Activated B cell treated with CpG ODN at 0.5 μM for 24 hours (primary cell): ENCODE measurements at places on chromosomes 3 and 15. TPM values are rescaled to one million over a fixed set of nuclear protein-coding genes. Genes with fewer than 3 reads are reported as not detected.

TRPC1 gene
- total RNA-seq, result 1.2 and 1.3 TPM in 2 replicates

CXCR6 gene
- not detected in 2 replicates for total RNA-seq

IGF2BP2 gene
- total RNA-seq, result 0.51 and 0.69 TPM in 2 replicates

- no peak overlapping the region for H3K4me3 ChIP-seq
- no peak for DNase-seq
- no peaks in the 10 kb centered on the region for H3K4me1 ChIP-seq
- H3K27me3 ChIP-seq, result no peaks in the 10 kb centered on the region
Observed at GRCh38 chr3:11375333-11376088, 103.3 kb downstream of the ATG7 start.

DNA sequence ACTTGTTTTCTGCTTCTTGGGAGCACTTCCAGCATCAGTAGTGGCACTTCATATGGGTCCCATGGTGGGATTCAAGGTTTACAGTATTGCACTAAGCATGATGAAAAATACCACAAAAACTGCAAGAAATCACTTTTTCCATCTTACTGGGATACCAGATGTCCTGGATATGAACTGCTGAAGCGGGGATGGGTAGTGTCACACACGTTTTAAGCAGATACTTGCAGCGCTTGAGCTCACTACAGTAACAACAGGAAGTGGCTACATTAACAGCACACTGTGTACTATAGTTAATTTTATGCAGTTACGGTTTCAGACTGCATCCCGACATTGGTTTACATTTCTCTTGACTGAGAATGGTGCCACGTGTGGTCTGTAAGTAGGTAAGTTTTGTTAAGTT lies 3.5 kb upstream of the ISG20 start:
- peak overlapping the region; percentile 48 for H3K4me3 ChIP-seq
- DNase-seq, result no peak
- peak overlapping the region; percentile 97 for H3K27ac ChIP-seq
- H3K36me3 ChIP-seq, result peaks cover 53% of the 10 kb centered on the region

- no peaks in the 10 kb centered on the region for H3K4me1 ChIP-seq
- no peaks in the 10 kb centered on the region for H3K36me3 ChIP-seq
Observed at GRCh38 chr15:86236356-86237110, 156.9 kb downstream of the AGBL1 start.

- peaks cover 6% of the 10 kb centered on the region for H3K4me1 ChIP-seq
- H3K27me3 ChIP-seq, result no peaks in the 10 kb centered on the region
- H3K4me3 ChIP-seq, result no peak overlapping the region
- no peak overlapping the region for H3K27ac ChIP-seq
Observed at GRCh38 chr15:51878446-51879386, 49.3 kb downstream of the TMOD3 start.

- H3K36me3 ChIP-seq, result no peaks in the 10 kb centered on the region
- no peak for DNase-seq
- H3K27me3 ChIP-seq, result peaks cover 14% of the 10 kb centered on the region
- peaks cover 20% of the 10 kb centered on the region for H3K4me1 ChIP-seq
- H3K27ac ChIP-seq, result no peak overlapping the region
Observed at GRCh38 chr15:25790000-25790660, 73.0 kb downstream of the ATP10A start.

GRCh38 chr15:48643776-48644466 lies 1.6 kb downstream of the FBN1 start:
- peaks cover 7% of the 10 kb centered on the region for H3K4me1 ChIP-seq
- H3K27ac ChIP-seq, result no peak overlapping the region
- DNase-seq, result no peak
- peaks cover 26% of the 10 kb centered on the region for H3K27me3 ChIP-seq
- no peaks in the 10 kb centered on the region for H3K36me3 ChIP-seq

DNA sequence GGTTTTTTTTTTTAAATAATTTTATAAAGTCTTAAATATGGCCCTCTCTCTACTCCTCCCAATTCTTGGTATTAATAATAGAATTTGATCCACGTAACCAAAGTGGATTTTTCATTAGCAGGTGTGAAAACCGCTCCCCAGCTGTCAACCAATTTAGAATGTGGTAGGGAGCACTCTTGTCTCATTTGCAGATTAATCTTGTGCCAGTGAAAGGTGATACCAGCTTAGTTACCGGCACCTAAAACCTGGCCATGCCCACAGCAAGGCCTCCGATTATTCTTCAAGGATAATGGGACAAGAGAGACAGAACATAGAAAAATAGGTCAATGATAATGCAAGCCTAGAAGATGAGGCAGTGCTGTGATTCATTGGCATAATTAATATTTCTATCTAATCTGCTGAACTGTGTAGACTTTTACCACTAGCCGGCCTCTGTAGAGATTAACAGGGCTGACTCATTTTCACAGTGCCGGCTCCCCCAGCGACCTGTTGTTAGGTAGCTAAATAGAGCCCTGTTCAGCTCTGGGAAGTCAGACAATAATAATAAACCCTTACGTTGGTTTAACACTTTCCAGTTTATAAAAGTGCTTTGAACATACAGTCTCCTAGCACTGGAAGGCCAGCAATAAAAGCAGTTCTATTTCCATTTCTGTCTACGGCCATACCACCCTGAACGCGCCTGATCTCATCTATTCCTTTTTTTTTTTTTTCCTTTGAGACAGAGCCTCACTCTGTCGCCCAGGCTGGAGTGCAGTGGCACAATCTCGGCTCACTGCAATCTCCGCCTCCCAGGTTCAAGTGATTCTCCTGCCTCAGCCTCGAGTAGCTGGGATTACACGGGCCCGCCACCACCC lies 102.9 kb downstream of the SHQ1 start:
- H3K27ac ChIP-seq, result no peak overlapping the region
- peaks cover 4% of the 10 kb centered on the region for H3K4me1 ChIP-seq
- DNase-seq, result no peak
- H3K4me3 ChIP-seq, result no peak overlapping the region
- H3K36me3 ChIP-seq, result peaks cover 16% of the 10 kb centered on the region
- H3K27me3 ChIP-seq, result peaks cover 39% of the 10 kb centered on the region

CKMT1B gene
- not detected in 2 replicates for total RNA-seq

ZNF385D gene
- not detected in 2 replicates for total RNA-seq

GRCh38 chr3:11522953-11523571 lies 120.7 kb downstream of the VGLL4 start:
- H3K4me3 ChIP-seq, result no peak overlapping the region
- H3K36me3 ChIP-seq, result peaks cover 6% of the 10 kb centered on the region
- no peaks in the 10 kb centered on the region for H3K4me1 ChIP-seq
- H3K27me3 ChIP-seq, result no peaks in the 10 kb centered on the region
- H3K27ac ChIP-seq, result no peak overlapping the region

HMCES gene
- total RNA-seq, result 31.7 and 37.2 TPM in 2 replicates

- no peak for DNase-seq
- peaks cover 44% of the 10 kb centered on the region for H3K4me1 ChIP-seq
- H3K36me3 ChIP-seq, result peaks cover 78% of the 10 kb centered on the region
- peak overlapping the region; percentile 72 for H3K27ac ChIP-seq
- H3K27me3 ChIP-seq, result no peaks in the 10 kb centered on the region
Observed at GRCh38 chr3:42195879-42196330, 70.1 kb downstream of the CCK start.

DNA sequence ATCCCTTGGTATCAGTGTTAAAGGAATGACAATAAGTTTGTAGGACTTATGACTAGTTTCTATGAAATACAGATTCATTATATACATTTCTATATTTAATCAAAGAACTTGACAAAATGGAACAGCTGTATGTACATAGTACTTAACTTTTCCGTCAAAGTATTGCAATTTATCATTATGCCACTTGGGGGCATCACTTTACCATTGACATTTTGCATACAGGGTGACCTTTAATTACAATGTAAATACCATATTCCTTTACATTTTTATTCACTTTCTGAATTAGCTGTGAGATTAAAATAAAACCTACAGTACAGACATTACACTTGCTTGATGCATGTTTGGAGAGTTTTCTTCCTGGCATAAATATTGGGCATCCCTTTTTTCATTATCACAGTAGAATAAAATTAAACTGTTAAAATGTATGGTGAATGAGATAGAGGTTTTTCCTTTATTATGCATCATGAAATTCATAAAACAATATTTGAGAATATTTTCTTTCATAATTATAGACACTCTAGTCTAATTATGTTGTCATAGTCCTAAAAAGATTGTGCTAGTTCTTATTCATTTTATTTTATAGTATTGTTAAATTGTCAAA lies 6.9 kb downstream of the NEK11 start:
- no peaks in the 10 kb centered on the region for H3K36me3 ChIP-seq
- no peak for DNase-seq
- no peaks in the 10 kb centered on the region for H3K4me1 ChIP-seq
- no peak overlapping the region for H3K27ac ChIP-seq

FBXL2 gene
- total RNA-seq, result not detected in 2 replicates

GRCh38 chr3:122189357-122189756 lies 5.9 kb downstream of the CASR start:
- no peaks in the 10 kb centered on the region for H3K4me1 ChIP-seq
- H3K36me3 ChIP-seq, result no peaks in the 10 kb centered on the region
- H3K27ac ChIP-seq, result no peak overlapping the region

GRCh38 chr3:30639937-30640336 lies 33.5 kb downstream of the TGFBR2 start:
- peaks cover 99% of the 10 kb centered on the region for H3K4me1 ChIP-seq
- no peaks in the 10 kb centered on the region for H3K27me3 ChIP-seq
- H3K36me3 ChIP-seq, result peaks cover 48% of the 10 kb centered on the region
- peak overlapping the region; percentile 57 for H3K4me3 ChIP-seq

ITIH1 gene
- total RNA-seq, result 0.42 and 0.80 TPM in 2 replicates

SEMA4B gene
- 68.1 and 85.1 TPM in 2 replicates for total RNA-seq

DNA sequence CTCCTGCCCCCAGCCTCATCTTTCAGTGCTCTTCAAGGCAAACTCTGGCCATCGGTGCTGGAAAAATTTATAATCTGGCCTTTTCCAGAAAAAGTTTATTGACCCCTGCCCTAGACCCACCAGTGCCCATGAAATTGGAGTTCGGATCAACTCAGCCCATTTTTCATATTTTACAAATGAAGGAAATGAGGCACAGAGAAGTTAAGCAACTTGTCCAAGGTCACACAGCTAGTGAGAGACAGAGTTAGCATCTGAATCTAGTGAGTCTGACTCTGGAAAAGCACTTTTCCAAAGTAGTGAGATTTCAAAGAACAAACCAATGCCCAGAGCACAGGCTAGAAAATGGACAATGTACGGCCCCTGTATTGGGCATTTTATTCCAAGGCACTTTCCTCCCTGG lies 69.4 kb upstream of the TLE3 start:
- no peaks in the 10 kb centered on the region for H3K36me3 ChIP-seq
- H3K27ac ChIP-seq, result no peak overlapping the region
- H3K4me3 ChIP-seq, result no peak overlapping the region
- DNase-seq, result no peak

DNA sequence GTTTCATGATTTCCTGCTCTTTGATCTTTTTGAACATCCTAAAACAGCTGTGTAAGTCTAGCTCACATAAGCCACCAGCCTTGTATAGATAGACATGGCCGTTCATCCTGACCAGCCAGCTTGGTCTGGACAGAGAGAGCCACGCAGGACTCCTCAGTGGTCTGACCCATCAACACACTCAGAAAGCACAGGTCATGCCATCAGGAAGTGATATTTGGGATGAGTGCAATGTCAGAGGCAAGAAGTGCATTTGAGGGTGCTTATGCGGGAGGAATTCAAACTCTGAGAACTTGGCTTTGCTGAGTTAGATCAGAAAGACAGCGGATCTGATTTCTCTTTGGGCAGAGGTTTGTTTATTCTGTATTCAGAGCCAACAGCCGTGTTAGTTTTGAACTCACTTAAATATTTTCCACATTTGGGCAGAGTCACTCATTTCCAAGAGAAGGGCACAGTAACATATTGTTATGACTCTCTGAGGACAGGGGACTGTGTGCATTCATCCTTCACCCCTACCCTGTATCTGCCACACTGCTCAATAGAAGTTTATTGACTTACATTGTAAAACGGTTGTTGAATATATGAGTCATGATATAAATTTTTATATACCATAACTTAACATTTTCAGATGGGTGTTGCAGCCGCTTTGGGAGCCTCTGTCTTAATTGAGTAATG lies 225.3 kb upstream of the LYSMD4 start:
- no peaks in the 10 kb centered on the region for H3K4me1 ChIP-seq
- H3K27me3 ChIP-seq, result peaks cover 21% of the 10 kb centered on the region
- DNase-seq, result no peak
- H3K4me3 ChIP-seq, result no peak overlapping the region

KLHL40 gene
- not detected in 2 replicates for total RNA-seq

GRCh38 chr3:122299872-122300460 lies 25.1 kb upstream of the CSTA start:
- no peak overlapping the region for H3K27ac ChIP-seq
- H3K4me1 ChIP-seq, result peaks cover 20% of the 10 kb centered on the region
- H3K4me3 ChIP-seq, result no peak overlapping the region
- H3K27me3 ChIP-seq, result no peaks in the 10 kb centered on the region
- H3K36me3 ChIP-seq, result no peaks in the 10 kb centered on the region

DNA sequence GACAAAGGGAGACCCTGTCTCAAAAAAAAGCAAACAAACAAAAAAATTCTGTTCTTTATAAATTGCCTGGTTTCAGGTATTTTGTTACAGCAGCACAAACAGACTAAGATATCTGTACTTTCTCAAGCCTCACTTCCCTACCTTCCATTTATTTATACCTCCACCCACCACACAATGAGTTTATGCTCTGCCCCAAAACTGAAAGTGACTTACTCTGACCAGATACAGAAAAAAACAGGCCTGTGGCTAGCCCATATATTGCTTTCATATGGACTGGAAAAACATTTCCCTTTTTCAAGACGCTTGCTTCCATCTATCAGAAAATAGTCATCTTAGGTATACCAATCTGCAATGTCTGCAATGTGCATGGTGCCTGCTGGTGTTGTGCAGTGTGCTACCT lies 8.7 kb upstream of the GPD1L start:
- peaks cover 7% of the 10 kb centered on the region for H3K36me3 ChIP-seq
- no peak overlapping the region for H3K4me3 ChIP-seq
- DNase-seq, result no peak
- H3K4me1 ChIP-seq, result no peaks in the 10 kb centered on the region
- H3K27me3 ChIP-seq, result no peaks in the 10 kb centered on the region
- no peak overlapping the region for H3K27ac ChIP-seq

DNA sequence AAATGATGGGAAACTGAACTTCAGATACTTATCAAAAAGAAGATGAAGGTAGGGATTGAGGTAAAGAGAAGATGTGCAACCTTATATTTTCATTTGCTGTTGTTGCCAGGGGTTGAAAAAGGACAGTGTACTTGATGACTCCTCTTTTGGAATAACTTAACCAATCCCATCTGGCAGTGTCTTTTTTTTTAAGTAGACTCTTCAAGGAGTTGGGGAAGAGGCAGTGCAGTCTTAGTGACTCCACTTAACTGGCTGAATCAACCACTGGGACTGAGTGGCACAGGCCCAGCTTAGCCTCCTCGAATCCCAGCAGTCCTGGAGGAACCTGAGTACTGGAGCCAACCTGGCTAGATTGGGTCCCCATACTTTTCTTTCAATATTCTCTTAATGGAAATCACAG lies 27.3 kb upstream of the FILIP1L start:
- H3K4me3 ChIP-seq, result no peak overlapping the region
- DNase-seq, result no peak
- H3K27me3 ChIP-seq, result no peaks in the 10 kb centered on the region
- no peak overlapping the region for H3K27ac ChIP-seq

- no peak for DNase-seq
- no peak overlapping the region for H3K4me3 ChIP-seq
- H3K27me3 ChIP-seq, result peaks cover 25% of the 10 kb centered on the region
- H3K4me1 ChIP-seq, result peaks cover 57% of the 10 kb centered on the region
- no peak overlapping the region for H3K27ac ChIP-seq
- no peaks in the 10 kb centered on the region for H3K36me3 ChIP-seq
Observed at GRCh38 chr3:71983694-71984093, 198.7 kb upstream of the PROK2 start.

SLC6A20 gene
- not detected in 2 replicates for total RNA-seq

USP8 gene
- total RNA-seq, result 71.3 and 78.3 TPM in 2 replicates
